T-helper 1 cell (primary cell): ENCODE measurements at places on chromosomes 7 and 10.

DNA sequence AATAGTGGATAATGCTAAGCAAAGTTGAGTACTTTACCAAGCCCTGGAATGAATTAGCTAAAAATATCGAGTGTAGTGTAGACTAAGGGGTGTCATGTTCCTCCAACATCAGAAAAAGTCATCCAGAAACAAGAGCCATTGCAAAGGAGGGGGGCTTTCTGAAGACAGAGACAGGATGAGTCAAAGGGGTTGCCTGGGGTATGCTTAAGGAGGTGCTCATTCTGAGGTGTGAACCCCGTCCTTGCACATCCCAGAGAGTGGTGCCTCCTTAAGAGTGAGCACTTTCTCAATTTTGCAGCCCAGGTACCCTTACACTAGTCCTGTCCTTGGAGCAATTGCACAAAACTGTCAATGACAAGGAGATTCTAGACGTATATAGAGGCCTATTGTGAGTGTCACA lies 43.1 kb upstream of the C10orf71 start:
- no peak for DNase-seq

DNA sequence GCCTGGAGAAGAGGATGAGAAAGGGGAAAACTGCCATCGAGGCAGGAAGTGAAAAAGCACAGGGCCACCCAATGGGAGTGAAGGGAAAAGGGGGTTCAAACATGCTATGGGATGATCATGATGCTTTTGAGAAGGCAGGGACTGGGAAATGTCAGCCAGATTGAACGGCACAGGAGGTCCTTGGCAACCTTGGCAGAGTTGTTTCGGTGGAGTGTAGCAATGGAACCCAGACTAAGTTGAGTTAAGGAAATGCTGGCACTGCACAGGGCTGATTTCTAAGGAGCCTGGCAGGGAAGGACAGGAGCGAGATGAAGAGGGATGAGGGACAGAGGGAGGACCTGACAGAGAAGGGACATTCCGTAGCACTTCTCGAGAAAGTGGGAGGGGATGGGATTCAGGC lies 101.4 kb downstream of the PIP4K2A start:
- no peak for DNase-seq

DNA sequence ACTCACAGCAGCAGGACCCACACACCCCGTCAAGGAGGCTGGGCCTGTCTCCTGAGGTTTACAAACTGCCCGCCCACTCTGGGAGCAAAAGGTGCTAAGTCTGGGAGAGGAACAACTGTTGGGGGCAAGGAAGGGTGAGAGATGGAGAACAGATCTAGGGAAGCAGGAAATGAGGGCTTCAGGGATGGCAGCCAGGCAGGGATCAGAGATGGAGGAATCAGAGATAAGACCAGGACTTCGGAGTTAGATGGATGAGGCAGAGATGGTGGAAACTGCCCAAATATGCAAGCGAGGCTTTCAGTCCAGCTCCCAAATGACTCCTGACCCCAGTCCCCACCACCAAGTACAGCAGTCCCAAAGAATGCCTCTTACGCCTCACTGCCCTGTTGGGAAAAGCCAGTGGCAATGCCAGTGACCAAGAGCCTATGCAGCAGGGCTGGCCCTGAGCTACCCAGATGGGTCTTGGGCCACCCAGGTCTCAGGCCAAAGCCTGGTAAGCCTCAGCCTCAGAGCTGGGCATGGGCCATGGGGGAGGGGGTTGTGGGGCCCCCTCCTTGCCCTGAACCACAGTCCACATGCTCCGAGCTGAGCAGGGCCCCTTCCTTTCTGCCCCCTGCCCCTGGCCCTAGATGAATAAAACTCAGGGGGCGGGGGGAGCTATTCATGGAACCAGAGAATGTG lies 39.5 kb upstream of the SLF2 start:
- no peak for DNase-seq

DNA sequence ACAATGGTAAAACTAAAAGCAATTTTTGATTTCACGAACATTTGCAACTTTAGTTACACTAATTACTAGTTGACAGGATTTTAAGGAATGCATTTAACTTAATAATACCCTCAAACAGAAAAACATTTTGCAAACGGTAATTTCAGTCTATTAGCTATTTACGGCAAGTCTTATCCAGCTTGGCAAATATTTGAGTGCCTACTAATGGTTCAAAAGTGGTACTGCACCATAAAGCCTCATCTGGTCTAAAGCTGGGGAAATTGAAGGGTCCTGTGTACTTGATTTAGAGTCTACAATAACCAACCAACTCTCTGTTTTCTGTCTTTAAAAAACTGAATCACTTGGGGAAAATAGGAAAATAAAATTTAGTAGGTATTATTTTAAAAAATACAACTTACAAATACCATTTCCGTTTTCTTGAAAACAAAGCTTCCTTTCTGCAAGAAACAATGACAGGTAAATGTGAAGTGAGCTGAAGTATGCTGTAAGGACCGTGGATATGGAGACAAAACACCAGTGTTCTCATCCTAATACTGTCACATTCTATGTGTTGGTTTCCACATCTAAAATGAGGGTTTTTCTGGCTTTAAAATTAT lies 142.3 kb downstream of the VPS50 start:
- DNase-seq, result no peak

GRCh38 chr7:95046494-95047240 lies 139.3 kb downstream of the PPP1R9A start:
- no peak for DNase-seq

- no peak for DNase-seq
These were observed 44.5 kb downstream of the LANCL2 start for GRCh38 chr7:55409482-55410225.

DNA sequence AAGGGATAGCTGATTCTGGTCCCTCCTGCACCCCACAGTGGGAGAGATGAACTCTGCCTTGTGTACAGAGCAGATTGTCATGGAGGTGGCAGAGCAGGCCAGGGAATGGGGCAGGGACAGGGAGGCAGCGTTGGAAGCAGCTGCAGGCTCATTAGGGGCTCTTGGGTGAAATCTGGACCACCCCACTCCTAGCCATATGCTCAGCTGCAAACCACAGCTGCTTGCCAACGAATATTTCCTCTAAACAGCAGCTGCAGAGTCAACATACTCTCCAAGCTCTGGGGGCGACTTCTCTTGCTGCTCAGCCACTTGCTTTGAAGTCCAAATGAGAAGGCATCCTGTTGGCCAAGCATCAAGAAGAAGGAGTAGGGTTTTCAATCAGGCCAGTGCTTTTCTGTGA lies 302.3 kb upstream of the AUTS2 start:
- DNase-seq, result no peak

DNA sequence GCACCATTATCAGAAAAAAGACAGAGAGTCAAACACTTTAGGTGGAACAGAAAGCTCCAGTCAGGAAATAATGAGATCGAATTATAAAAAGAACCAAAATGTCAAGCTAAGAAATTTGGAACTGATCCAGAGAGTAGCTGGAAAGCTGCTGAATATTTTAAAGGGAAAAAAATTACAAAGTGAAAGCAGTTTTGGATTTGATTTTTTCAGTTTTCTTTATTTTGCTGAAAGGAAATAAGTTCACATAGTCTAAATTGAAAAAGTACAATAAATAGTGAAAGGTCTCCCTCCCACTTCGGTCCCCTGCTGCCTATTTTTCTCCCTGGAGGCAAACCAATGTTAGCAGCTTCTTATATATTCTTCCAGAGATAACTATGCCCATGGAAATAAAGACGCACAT lies 11.3 kb upstream of the TOMM7 start:
- no peak for DNase-seq

DNA sequence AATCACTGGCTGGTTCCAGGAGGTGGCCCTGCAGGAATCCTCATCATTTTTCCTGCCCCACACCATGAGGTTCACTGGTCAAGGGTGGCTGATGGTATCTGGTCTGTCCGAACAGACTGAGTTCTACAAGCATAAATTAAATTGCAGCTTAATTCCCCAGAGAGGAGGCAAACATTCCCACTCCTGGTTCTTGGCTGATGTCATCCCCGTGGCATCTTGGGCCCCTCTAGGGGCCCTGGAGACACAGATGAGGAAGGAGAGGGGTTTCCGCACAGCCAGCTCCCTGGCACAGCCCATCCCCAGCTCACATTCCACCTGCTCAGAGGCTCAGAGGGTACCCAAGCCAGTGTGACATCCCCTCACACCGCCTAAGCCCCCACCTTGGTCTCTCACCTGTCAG lies 5.3 kb upstream of the KLRG2 start:
- no peak for DNase-seq

- no peak for DNase-seq
These were observed 244.2 kb upstream of the PLXDC2 start for GRCh38 chr10:19572056-19572455.

DNA sequence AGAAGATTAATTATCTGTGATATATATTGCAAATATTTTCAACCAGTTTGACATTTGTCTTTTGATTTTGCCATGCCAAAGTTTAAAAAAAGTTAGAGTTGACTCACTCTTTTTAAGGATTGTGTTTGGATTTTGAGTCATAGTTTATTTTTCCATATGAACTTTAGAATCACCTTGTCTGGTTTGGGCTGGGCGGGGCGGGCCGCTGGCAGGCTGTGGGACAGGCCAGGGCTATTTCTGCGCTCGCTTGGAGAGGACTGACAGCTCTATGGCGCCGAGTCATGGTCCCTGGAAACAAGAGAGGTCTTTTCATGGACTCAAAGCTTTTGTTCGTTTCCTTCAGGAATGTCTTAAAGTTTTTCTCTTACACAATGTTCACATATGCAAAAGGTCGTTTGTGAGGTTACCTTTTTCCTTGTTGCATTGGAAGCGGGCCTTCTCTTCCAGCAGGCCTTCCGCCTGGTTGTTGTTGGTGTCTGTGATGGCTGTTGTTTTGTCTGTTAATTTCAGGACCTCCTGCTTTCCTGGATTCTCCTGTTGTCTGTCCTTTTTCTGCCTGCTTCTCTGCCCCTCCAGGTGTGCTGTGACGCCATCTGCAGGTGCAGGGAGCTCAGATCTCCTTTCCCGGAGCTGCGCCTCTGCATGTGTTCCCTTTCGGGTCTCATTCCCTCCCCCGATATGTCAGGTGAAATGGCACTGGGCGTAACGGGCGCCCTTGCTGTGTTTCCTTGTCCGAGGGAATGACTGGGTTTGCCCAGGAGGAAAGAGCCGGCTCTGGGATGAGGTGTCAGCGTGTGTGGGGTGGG lies 53.8 kb downstream of the INPP5A start:
- no peak for DNase-seq

DNA sequence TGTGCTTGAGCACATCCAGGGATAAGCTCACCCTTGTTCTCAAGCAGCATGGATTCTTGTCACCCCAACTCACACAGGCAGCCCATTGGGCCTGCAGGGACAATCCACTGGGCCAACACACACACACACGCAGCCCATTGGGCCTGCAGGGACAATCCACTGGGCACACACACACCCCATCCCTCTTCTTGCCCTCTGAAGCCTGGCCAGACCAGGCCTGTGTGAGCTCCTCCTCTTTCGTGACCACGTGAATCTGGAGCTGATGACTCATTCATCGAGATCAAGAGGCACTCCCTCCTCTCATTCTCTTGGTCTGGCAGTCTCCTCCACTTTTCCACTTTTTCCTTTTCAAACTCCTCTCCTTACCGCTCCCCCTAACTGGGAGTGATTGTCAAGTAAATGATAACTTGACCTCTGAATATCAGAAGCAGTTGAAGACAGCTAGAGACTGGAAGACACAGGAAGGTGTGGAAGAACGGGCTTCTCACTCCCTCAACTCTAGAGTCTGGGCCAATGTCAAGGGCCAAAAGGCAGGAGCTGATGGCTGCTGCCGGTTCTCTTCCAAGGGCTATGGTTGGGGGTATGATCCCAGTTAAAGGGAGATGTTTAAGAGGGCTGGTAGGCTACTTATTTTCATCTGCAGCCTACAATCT lies 89.7 kb downstream of the HIPK2 start:
- no peak for DNase-seq

DNA sequence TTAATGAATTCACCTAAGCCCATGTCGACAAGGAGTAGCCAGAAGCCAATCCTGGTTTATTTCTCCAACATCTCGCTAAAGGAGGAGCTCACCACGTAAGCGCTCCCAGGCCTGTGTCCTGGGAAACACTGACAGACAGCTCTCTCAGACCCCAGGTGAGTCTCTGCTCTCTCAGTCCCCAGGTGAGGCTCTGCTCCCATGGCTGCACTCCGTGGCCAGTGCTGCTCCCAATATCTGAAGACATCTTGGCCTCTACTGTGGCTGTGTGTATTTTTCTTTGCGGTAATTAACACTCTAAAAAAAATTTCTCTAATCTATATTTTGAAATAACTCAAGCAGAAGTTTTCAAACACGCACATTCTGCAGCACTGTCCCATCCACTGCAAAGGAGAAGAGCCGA lies 564.5 kb downstream of the PTPRN2 start:
- no peak for DNase-seq

- DNase-seq, result no peak
These were observed 227.4 kb downstream of the CELF2 start for GRCh38 chr10:11245095-11245479.

GRCh38 chr7:21914671-21915070 lies 31.0 kb downstream of the CDCA7L start:
- DNase-seq, result no peak

DNA sequence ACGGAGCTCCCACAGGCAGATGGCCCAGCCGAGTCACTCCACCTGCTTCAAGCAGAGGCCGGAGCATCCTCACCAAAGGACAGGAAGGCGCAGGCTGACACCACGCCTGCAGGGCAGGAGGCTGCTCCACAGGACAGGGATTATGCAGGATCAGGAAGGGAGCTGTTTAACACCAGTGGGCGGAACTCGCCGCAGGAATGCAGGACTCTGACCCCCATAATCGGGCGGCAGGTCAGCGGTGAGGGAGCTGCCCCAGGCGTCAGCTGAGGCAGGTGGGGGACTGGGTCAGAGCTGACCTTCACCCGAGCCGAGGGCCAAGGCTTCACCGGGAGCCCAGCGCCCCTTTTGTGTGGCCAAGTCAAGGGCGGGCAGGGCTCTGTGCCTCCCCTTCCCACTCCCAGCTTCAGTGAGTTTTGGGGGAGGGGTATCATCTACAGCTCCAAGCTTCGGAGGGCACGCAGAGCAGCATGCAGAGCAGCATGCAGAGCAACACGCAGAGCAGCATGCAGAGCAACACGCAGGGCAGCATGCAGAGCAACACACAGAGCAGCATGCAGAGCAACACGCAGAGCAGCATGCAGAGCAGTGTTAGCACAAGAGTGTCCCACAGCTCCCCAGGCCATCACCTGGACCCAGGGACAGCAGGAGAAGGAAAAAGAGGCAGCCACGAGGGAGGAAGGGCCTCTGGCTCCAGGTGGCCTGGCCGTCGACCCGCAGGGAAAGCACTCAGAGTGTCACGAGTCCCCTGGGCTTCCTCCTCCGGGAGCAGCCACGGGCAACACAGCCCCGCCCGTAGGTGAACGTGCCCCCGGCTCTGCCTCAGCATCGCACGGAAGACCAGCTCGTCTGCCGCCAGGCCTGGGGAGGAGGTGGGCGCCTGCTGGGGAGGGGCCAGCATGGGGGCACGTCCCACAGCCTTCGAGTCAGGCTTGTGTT lies 151.7 kb upstream of the PPP2R2D start:
- no peak for DNase-seq

- no peak for DNase-seq
These were observed 173.2 kb downstream of the SEMA3A start for GRCh38 chr7:84021292-84021908.

GRCh38 chr7:98423043-98423442 lies 22.2 kb upstream of the BAIAP2L1 start:
- DNase-seq, result no peak
